Stimulated activated naive B cell treated with anti-CD40 and anti-IgM and Interleukin-4, amounts not matched to agents 10 μg/mL and 1 μg/mL and 100 μg/mL, for 72 hours (primary cell): ENCODE measurements at places on chromosomes 16 and 17.
A peak's percentile ranks its signal among the peaks of the same experiment; 100 is the strongest.

GRCh38 chr17:48615963-48616716, 1.0 kb upstream of the HOXB8 start:
- no peak for DNase-seq

GRCh38 chr17:61400717-61401388, 1.2 kb downstream of the TBX2 start:
- DNase-seq = no peak

DNA sequence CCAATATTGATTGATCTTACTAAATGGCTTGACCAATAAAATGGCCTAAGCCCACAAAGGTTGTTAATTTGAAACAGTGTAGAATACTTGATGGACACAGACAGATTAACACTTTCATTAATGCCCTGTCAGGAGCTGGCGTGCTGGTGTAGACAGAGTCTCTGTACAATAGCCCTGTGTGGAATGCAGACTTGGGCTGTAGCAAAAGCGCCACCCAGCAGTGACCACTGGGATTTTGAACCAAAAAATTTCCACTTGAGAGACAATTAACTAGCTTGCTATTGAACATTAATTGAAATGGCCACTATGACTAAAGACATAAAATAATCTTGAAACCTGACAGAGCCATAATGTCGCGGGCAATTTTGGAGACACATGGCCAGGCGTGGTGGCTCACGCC, 19.7 kb upstream of the GUCY2D start:
- no peak for DNase-seq

- DNase-seq = no peak
Measured at GRCh38 chr16:19223235-19224170, 55.5 kb downstream of the SYT17 start.

DNA sequence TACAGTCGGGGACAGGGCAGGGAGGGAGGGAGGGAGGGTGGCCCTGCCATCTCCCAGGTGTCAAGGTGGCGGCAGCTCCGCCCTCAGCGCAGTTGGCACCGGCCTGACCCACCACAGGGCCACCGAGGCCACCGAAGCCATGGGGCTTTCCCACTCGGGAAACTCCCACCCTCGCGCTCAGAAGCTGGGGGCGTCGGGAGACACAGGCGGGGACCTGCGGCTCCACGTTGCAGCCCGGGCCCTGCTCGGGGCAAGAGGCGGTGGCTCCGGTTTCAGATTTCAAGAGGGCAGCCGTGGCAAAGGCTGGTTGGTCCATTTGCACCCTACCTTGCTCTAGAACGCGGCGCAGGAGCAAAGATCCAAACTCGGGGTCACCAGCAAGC, 544 bp downstream of the CYB561 start:
- peak; percentile 60 for DNase-seq

DNA sequence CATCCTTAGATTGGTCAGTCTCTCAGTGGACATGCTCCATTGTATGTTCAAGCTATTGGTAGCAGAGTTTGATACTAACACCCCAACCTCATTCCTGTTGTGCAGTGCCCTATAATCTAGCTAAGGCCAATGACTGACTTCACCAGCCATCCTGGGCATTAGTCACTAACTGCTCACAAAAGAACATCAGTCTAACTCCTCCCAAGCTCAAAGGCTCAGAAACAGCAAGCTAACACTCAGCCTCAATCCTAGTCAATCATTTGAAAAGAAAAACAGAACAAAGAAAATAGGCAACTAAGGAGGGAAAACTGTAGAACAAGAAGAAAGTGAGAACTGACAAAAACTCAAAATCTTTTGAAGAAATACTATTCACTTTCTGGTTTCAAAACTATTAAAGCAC, 199.1 kb upstream of the C17orf78 start:
- DNase-seq = no peak

- no peak for DNase-seq
Measured at GRCh38 chr16:84724606-84725309, 25.0 kb downstream of the USP10 start.
